ENCODE measurements at places on chromosomes 4 and X.

DNA sequence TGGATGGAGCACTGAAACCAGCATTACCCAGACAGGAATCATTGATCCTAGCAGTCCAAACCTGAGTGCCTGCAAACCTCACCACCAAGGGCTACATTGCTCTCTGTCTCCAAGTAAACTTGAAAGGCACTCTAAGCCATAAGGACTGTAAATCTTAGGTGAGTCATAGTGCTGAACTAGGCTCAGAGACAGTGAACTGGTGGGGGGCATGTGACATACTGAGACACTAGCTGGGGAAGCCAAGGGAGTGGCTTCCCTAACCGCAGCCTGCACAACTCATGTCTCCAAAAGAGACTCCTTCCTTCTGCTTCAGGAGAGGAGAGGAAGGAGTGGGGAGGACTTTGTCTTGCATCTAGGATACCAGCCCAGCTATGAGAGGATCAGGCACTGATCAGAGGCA is 235.5 kb upstream of the ACTRT1 start:
- DNase-seq = no peak

- no peak for DNase-seq
These were observed 30.3 kb downstream of the SEPSECS start for GRCh38 chr4:25129917-25130316.

DNA sequence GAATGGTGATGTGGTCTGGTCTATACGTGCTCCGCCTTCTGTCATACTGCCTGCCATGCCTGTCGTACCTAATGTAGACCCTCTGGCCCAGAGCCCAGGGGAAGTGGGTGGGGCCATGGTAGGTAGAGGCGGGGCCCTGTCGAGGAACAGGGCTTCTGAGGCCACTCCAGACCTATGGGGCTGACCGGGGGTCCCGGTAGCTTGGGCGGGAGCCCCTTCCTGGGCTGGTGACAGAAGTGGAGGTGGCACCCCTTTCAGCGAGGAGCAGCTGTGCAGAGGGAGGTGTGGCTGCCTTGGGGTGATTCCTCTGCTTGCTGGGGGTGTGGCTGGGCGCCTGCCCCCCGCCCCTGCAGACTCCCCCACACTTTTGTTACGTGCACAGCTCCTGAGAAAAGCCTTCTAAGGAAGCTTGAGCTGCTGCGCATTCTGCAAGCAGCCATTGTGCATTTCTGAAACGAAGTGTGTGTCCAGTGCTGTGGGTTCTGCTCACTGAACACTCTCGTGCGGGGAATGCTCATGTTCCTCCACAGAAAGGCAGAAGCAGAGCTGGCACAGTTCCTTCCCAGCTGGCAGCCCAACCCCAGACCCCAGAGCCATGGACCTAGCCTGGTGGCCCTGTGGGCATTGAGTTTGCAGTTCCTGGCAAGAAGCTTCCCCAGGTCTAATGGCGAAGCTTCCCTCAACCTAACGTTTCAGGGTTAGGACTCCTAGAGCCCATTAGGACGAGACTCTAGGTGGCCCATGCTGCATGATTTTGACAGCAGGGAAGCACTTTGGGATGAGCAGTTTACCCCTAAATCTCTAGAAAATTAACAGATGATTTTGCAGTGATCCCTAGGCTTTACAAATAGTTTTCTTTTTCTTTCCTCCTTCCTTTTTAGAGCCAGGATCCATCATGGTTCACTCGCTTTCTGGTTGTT is 72.7 kb upstream of the HGFAC start:
- DNase-seq = no peak

GRCh38 chr4:94669672-94670664 is 87.8 kb upstream of the BMPR1B start:
- DNase-seq = no peak

DNA sequence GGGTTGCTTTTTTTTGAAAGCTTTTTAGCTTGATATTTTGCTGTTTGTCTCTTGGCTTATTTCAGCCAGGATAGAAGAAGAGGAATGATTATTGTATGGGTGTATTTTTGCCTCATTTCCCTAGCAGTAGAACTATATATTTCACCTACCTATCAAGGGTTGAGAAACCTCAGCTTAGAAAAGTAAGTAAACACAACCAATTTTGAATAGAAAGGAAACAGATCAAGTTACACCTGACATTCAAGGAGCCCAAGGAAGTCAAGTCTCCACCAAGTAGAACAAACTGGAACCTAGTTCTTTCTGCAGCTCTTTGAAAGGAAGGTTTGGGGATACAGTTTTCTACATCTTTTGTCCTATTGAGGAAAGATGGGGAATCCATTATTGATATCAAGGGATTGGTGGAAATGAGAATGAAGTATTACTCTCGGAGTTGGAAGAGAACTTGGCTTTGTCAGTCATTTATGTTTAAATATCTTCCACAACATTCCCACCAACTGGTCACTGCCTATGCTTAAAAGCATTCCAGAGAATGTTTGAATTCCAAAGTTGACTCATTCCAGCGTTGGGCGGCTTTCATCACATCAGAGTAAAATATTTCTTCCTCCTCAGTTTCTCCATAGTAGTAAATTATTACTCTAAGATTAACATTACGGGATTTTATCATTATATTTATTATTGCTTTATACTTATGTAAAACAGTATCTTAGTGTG is 207.8 kb upstream of the CNKSR2 start:
- DNase-seq = no peak

GRCh38 chr4:167595898-167596297 is 361.6 kb upstream of the SPOCK3 start:
- no peak for DNase-seq

DNA sequence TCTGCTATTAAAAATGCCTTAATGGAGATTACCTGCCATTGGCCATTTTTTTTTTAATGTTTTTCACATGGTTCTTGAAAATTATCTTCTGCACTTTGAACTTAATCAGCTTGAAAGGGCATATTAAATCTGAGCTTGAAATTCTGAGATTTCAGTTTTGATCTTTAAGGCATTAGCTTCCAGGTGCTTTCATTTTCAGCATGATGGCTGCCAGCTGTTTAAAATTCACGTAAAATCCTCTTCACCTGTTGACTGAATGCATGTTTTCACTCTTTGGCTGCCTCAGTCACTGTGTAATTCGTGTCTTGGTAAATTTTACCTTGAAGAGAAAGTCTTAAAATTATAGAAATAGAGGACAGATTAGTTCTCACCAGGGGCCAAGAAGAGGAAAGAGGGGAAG is 39.6 kb downstream of the SMAD1 start:
- DNase-seq = no peak

- DNase-seq = no peak
These were observed 33.1 kb downstream of the IL15 start for GRCh38 chr4:141669501-141669900.

DNA sequence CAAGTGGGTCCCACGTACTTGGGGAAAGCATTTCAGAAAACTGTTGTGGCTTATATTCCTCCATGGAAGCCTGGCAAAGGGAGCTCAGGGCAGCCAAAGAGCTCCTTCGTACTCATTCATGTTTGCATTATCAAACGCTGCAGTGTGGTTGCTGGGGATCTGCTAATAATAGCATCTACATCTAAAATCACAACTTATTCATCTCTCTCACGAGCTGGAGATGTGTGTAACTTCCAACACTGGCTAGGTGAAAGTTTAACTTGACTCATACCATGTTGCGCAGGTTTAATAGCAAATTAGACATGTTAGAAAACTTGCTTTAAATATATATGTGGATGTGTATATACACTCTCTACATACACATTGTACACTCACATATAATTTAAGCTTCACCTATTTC is 415.1 kb downstream of the AFF2 start:
- no peak for DNase-seq

DNA sequence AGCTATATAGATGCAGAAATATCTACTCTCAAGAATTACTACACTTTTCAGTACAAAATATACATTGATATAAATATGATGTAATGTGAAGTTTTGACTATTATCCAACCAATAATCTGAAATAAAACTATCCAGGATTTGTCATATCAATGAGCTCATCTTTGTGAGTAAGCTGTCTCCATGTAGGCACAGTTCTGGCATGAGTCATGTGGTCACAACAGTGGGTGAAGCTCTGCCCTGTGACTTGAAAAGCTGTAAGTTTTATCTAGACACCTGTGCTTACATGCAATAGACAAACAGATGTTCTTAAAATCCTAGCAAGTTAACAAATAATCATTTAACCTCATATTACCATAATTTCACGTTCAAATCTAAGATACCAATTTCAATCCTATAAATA is 192.7 kb downstream of the GABRG1 start:
- no peak for DNase-seq

- DNase-seq = peak; percentile 27
These were observed 5.3 kb upstream of the STBD1 start for GRCh38 chr4:76301068-76301774.

DNA sequence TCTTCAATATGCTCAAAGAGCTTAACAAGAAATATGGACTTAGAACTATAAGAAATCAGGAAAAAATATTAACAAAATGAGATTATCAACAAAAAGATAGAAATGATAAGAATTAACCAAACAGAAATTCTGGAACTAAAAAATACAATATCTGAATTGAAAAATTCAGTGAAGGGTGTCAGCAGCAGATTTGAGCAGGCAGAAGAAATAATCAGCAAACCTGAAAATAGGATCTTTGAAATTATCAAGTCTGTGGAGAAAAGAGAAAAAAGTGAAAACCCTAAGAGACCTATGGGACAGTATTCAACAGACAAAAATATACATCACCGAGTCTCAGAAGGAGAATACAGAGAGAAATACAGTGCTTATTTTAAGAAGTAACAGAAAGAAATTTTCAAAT is 877.8 kb upstream of the AGA start:
- DNase-seq = no peak

GRCh38 chr4:127236889-127237288 is 395.9 kb upstream of the INTU start:
- no peak for DNase-seq

DNA sequence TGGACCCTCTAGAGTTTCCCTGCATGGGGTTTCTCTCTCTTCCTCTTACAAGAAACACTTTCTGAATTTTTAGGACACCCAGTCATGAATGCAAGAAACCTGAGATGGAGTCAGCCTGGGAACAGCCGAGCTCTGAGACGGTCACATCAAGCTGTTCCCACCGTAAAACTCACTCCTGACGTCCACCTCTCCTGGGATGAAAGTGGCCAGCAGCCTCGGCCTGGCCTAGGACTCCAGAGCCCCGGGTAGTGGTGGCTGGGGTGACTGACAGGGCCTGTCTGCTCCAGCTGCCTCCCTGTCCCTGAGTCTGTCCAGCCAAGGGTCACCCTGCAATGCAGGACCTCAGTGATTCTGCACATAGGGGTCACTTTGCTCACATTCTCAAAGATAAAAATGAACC is 217.8 kb downstream of the SHOX start:
- no peak for DNase-seq

DNA sequence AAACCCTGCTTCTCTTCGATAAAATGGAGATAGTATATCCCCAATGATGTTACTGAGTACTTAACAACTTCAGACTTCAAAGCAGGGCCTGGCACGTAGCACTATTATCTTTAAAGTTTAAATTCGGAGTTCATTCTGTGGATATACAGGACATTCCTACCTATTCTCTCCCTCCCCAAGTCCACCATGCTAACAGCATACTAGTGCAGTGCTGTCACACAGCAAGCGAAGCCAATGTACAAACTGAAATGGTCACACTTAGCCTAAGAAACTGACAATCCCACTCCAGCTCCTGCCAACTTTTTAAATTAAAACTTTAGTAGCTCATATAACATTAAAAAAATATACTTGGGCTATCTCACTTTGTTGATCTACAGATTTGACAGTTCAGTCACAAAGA is 1.2 kb upstream of the DNAJB14 start:
- DNase-seq = no peak

DNA sequence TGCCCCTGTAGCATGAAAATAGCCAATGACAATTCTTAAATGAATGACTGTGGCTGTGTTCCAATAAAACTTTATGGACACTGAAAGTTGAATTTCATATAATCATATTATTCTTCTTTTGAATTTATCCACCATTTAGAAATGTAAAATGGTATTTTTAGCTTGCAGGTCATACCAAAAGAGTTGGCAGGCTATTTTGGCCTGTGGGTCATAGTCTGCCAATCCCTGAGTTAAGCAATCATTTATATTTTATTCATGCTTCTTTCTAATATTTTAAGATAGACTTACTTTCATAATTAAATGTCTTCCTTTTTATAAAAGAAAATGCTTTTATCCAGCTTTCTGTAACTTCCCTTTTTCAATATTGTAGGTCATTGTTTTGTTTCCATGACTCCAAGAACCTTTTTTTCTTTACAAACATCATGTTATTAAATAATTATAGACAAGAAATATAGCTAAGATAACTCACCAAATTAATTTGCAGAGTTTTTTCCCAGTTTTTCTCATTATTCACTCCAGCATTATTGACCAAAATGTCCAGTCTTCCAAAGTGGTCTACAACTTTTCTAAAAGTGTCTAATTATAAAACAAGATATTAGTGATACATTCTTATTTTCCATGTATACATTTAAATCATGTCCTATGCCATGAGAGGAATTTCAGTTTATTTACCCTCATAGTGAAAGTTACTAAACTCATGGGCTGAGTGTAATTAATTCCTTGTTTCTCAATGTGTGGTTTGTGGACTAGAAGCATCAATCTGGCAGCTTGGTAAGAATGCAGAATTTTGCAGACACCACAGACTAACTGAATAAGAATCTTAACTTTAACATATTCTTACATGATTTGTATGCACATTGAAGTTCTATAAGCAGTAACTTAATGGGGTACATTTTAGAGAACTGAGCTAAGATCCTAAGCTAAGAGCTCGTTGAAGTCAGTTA is 4.5 kb downstream of the HPGD start:
- DNase-seq = no peak

GRCh38 chr4:123696687-123697086 is 300.1 kb downstream of the SPRY1 start:
- DNase-seq = no peak

- DNase-seq = no peak
These were observed 30.5 kb upstream of the ADGRG2 start for GRCh38 chrX:19152762-19153161.

- no peak for DNase-seq
These were observed 8.1 kb downstream of the JAKMIP1 start for GRCh38 chr4:6192245-6192644.

DNA sequence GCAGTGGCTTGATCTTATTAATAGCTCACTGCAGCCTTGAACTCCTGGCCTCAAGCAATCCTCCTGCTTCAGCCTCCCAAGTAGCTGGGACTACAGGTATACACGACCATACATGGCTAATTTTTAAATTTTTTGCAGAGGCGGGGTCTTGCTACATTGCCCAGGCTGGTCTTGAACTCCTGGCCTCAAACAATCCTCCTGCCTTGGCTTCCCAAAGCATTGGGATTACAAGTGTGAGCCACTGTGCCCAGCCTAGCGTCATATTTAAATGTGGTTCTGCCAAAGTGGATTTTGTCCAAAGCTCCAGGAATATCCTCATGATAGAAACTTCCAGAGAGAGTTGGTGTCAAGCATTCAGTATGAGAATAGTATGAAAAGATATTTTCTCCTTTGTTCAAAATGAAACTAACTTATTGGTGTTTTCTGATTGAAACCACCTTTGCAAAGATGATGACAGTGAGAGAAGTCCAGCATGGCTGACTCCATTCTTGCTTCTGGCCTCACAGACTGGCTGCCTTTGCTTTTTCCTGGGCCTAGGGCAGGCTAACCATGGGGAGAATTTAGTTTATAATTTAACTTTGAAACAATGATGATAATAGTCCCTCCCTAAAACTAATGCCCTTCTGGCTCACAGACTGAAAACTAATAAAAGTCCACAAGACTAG is 129.0 kb downstream of the C4orf51 start:
- DNase-seq = no peak
